ENCODE measurements at places on chromosomes 12 and 14.

- no peak for DNase-seq
These were observed 89.5 kb upstream of the TMPO start for GRCh38 chr12:98425859-98426258.

- DNase-seq = no peak
These were observed 149.5 kb downstream of the STXBP6 start for GRCh38 chr14:24900269-24901100.

DNA sequence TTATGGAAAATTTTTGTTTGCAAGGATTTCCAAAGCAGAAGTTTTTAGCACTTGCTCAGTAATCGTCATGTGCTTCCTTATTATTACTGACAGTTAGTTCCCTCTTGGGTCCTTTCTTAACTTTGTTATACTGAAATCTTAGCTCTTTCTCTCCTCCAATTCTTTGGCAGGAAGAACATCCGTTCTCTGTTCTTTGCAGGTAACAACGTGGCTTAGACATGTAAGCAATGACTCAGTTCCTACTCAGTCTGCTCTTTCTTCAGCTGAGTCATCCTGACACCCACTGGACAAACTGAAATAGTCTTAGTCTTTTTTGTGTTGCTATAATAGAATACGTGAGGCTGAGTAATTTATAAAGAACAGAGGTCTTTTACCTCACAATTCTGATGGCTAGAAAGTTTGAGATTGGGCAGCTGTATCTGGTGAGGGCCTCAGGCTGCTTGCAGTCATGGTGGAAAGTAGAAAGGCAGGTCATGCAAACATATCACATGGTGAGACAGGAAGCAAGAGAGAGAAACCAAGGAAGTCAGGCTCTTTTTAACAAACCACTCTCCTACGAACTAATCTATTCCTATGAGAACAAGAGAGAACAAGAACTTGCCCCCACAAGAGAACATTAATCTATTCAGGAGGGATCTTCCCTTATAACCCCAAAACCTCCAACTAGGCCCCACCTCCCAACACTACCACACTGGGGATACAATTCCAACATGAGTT is 49.2 kb downstream of the TESPA1 start:
- peak; percentile 52 for DNase-seq

DNA sequence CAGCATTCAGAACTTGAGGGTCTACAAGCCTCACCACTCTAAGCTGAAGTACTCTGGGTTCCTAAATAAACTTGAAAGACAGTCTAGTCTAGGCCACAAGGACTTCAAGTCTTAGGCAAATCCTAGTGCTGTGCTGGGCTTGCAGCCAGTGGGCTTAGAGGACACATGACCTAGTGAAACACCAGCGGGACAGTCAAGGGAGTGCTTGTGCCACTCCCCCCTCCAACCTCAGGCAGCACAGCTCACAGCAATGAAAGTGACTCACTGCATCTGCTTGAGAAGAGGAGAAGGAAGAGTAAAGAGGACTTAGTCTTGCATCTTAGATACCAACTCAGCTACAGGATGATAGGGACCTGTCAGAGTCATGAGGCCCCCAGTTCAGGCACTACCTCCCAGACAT is 438.1 kb downstream of the IPO8 start:
- DNase-seq = no peak

DNA sequence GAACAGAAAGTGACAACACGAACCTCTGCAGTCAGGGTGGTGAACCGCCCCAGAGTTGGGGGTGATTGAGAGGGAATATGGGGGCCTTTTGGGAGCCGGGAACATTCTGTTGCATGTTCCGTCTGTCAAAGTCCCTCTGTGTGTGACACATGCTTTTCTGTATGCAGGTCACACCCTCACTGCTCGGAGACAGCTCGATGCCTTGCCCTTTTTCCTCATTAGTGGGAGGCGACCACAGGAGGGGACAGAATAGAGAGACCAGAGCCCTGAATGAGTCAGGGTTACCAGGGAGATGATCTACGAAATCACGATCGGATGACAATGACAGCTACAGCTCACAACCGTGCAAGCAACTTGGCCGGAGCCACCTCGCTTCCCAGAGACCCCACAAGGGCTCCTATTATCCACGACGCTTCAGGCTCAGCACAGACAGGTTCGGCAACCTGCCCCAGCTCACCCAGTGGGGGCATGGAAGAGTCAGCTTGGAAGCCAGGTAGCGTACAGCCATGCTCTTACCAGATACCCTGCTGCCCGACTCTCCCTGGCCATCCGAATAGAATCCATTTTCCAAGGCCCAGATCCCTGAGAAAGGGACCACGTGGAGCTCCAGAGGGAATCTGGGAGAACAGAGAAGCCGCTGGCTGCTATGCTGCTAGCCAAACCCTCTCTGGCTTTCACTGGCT is 38.8 kb downstream of the TESC start:
- no peak for DNase-seq

DNA sequence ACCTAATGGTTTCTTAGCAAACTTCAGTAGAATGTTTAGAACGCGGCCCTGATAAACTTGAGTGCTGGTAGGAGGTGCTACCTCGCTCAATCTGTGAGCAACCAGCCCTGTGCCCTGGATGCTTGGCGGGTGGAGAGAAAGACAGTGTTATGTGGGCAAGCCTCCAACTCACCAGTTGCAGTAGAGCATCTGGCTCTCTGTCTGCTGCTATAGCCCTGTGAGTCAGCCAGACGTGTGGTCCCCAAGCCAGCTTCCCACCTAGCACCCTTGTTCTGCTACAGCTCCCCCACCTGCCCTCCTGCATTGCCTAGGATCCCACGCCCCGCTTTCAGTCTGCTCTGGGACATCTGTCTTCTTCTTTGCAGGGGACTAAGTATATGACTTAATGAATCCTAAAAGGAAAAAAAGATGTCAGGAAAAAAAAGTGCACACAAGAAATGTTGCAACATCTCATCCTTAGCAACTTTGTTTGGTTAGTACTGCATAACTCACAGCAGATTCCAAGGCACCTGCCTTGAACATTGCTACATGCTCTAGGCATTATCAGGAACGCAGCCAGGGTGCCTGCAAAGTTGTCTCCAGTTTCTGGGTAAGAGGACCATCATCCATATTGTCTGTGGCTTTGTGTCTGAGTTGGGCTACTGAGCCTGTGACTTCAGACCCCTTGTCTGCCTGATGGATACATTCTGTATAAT is 13.6 kb downstream of the SNRNP35 start:
- no peak for DNase-seq

GRCh38 chr14:61609191-61609843 is 86.0 kb upstream of the HIF1A start:
- no peak for DNase-seq

DNA sequence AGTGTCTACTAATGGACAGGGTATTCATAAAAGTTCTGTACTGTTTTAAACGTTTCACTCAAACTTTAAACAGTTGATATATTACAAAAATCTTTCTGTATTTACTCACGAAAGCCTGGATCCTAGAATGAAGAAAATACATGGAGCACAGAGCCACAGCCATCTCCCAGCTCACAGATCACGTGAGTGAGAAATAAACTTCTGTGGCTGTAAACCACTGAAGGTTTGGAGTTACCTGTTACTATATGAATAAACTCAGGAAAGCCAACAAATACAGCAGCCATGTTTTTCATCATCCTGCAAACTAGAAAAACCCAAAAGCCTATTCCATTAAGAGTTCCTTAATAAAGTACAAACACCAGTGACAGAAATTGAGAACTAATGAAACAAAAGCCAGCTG is 867 bp upstream of the TDG start:
- DNase-seq = no peak

DNA sequence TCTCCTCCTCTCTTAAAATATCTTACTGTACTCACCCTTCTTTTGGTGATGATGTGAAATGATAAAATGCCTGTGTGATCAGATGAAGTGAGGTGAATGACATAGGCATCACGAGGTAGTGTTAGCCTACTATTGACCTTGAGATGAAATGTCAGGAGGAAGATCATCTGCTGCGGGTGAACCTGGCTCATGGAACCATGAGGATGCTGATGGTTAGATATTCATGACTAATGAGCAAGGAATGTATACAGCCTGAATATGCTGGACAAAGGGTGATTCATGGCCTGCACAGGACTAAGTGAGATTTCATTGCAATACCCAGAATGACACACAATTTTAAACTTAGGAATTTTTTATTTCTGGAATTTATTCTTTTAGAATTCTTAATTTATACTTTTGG is 89.6 kb downstream of the DAAM1 start:
- DNase-seq = no peak

DNA sequence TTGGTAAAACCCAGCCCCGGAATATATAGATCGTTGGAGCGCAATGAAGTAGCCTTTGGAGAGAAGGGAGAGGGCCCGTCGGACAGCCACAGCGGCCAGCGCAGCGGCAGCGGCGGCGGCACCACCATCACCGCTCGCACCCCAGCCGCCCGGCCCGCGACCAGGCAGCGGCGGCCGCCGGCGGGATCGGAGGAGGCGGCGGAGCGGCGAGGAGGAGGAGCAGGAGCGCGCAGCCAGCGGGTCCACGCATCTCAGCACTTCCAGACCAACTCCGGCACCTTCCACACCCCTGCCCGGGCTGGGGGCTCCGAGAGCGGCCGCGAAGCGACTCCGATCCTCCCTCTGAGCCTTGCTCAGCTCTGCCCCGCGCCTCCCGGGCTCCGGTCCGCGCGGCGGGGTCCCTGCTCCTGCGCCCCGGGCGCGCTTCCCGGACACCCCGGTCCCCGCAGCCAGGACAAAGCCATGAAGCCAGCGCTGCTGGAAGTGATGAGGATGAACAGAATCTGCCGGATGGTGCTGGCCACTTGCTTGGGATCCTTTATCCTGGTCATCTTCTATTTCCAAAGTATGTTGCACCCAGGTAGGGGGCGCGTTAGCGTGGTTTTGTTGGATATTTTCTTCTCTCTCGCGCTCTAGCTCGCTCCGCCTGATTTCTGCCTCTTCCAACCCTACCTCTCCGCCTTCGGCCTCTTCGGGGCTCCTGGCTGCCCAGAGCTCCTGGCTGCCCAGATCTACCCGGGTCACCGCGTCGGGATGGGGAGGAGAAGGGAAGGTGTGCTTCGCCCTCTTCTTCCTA is 400 bp downstream of the CHST11 start:
- DNase-seq = peak; percentile 48

- no peak for DNase-seq
These were observed 14.2 kb upstream of the CDKL1 start for GRCh38 chr14:50410921-50411320.

DNA sequence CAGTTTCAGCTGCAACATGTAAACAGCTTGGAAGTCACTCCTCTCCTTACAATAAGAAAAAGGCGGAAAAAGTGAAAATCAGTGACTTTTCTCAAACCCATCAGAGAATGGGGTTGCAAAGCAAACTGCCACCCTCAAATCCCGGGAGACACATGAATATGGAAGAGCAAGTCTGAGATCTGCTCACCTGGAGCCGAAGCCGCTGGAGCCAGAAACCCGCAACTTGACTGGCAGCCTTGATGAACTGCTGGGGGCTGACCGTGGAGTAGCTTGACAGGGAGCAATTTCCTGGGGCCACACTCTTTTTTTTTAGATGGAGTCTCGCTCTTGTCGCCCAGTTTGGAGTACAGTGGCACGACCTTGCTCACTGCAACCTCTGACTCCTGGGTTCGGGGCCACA is 208.2 kb downstream of the KIF26A start:
- no peak for DNase-seq

- DNase-seq = no peak
These were observed 5.4 kb upstream of the KIF26A start for GRCh38 chr14:104132981-104133380.
